ENCODE measurements at places on chromosomes 16 and 17.

DNA sequence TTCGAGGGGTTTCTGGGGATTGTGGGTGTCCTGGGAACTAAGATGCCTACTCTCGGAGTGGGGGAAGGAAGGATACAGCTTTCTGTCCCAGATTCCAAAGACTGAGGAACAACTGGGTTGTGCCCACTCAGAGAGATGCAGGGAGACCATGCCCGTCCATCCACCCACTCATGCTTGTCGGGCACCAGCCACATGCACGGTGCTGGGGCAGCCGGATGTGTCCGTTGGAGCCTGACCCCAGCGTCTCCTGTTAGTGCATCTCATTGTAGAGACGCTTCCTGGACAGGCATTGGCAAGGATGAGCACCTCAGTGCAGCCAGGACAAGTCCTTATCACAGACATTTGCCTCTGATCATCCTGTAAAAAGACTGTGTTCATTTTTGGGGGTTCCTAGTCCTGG, 58.1 kb downstream of the METRNL start:
- no peak for DNase-seq

DNA sequence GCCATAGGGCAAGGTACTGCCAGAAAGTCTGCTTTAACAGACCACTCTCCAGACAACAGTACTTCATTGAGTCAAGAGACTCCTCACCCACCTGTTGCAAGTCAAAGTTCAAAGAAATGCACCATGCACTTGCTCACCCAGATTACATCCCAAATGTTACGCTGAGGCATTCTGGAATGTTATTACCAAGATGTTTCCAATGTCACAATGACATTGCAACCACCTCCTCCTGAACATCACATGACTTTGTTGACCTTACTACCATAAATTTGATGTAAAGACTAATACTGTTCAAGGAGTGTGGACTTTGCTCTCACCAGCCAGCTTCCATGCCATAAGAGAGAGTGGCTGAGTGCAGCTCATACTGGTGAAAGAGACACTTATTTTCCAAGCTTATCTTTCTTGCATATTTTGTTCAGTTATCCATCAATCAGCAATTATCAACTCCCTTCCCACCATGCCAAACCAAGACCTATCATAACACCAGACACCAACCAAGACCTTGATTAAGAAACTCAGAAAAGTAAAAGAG, 58.5 kb upstream of the BCAR1 start:
- no peak for DNase-seq

DNA sequence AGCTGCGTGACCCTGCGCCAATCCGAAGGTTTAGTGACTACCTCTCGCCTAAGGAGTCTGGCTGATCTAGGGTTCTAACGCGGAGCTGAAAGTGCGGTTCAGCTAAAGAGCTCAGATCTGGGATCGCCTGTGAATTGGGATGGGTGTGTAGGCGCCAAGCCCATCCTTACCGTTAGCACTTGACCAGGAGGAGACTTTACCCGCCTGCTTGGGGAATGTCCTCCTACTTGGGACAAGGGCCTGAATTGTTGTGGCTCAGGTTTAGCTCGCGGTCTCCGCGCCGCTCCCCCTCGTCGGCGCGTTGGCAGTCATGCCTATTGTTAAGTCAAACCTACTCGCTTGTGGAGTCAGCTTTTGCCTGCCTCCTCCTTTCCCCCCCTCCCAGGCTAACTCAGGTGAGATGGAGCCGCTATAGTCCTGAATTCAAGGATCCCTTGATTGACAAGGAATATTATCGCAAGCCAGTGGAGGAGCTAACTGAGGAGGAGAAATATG, 480 bp downstream of the MRPS7 start:
- DNase-seq: no peak

- DNase-seq: no peak
These were observed 2.8 kb upstream of the NTN3 start for GRCh38 chr16:2468233-2468724.

GRCh38 chr17:39099663-39100286, 51.7 kb downstream of the PLXDC1 start:
- DNase-seq: no peak

GRCh38 chr17:80071116-80071841, 30.1 kb upstream of the GAA start:
- DNase-seq: no peak
